ENCODE measurements at places on chromosomes 3 and 15. TPM values are rescaled to one million over a fixed set of nuclear protein-coding genes. Genes with fewer than 3 reads are reported as not detected.

BSN gene
- total RNA-seq: 0.68 TPM

GRCh38 chr15:101104141-101104540 is 147.7 kb downstream of the CHSY1 start:
- no peak for DNase-seq
- H3K27me3 ChIP-seq: no peaks in the 10 kb centered on the region
- peaks cover 2% of the 10 kb centered on the region for H3K4me1 ChIP-seq
- H3K27ac ChIP-seq: no peak overlapping the region

TRIM69 gene
- 21.3 TPM for total RNA-seq

GRCh38 chr3:105513886-105514285 is 147.2 kb downstream of the ALCAM start:
- DNase-seq: no peak
- no peaks in the 10 kb centered on the region for H3K27me3 ChIP-seq
- no peak overlapping the region for H3K27ac ChIP-seq

DNA sequence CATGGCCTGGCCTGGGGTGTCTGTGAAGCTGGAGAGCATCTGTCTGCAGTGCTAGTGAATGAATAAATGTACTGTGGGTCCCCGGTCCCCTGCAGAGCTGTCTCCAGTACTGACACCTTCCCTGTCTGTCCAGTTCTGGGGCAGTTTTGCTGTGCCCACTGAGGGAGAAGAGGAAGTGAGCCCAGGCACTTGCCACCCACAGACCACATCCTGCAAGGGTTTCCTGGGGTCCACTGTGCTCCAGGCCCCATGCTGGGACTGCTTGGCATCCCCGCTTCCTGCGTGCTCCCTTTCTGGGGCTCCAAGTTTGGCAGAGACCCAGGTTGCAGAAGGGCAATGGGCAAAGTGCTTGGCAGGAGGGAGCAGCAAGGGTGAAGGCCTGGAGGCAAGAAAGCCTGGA is 4.9 kb upstream of the SLC6A6 start:
- no peaks in the 10 kb centered on the region for H3K4me1 ChIP-seq
- no peaks in the 10 kb centered on the region for H3K36me3 ChIP-seq
- no peak overlapping the region for H3K4me3 ChIP-seq
- H3K27ac ChIP-seq: no peak overlapping the region
